ENCODE measurements at places on chromosomes 3 and 15.

DNA sequence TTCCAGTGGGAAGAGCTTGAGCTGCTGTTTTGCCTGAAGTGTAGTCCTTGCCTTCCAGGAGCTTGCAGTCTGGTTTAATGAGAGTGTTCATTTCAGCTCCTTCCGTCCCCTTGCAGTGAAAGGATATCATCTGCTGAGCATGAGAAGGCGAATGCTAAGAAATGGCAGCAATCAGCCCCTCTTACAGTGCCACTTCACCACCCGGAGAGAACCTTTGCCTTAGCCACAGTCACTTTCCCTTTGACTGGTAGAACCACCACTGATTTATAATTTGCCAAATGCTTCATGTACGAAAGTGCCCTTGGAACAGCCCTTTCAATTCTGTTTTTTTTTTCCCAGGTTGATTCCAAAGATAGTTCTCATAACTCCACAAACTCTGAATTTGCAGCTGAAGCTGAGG lies 11.5 kb downstream of the TATDN2 start:
- DNase-seq, result no peak

- DNase-seq, result peak; percentile 21
Observed at GRCh38 chr3:36864180-36865053, 80.4 kb downstream of the TRANK1 start.

DNA sequence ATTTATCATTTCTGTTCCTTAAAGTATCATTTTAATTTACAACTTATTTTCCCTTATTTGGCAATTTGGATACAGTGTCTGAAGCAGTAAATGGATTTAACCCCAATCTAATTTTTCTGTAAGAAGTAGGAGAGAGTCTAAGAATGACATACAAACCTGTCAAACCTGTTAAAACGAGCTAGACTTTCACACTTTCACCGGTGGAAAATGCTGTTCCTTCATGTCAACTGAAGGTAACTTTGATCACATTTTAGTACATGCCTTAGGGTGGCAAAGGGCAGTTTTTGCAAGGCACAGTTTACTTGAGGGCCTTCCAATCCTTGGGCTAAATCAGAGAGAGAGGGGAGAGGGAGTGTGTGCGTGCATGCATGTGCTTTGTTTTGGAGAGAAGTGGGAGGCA lies 221.4 kb downstream of the THSD4 start:
- no peak for DNase-seq

- DNase-seq, result no peak
Observed at GRCh38 chr15:77384589-77385359, 35.1 kb downstream of the PEAK1 start.

DNA sequence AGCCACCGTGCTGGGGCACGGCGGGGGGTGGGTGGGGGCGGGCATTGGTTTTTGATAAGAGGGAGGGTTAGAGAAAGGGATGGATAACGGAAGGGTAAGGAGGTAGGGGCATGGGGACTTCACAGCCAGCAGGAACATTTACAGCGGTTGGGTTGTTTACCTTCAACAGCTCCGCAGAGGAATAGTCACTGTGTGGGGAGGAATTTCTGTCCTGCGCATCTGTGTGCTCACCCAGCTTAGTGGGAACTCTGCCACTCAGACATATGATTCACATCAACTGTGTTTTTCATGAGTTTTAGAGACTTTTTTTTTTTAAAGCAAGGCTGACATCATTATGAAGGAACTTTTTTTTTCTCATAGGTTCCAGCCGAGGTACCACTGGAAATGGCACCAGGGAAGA lies 19.6 kb downstream of the CHRD start:
- DNase-seq, result no peak

DNA sequence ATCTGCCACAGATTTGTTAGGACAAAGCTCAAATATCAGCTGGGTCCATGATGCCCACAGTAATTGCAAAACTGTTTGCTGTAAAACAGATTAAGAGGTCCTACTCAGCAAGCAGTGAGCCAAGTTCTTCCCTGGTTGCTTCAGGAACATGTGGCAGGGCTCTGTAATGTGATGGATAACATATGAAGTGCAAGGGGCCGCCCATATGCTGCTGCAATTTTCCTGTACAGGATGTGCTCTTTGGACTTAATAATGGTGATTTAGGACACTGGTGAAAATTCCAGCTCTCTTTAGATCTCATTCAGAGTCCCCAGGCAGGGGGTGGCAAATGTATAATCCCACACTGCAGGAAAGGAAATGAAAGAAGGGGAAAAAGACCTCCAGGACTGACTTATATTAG lies 289.4 kb downstream of the LSAMP start:
- DNase-seq, result no peak

GRCh38 chr15:51170882-51171633 lies 76.4 kb upstream of the TNFAIP8L3 start:
- DNase-seq, result no peak

DNA sequence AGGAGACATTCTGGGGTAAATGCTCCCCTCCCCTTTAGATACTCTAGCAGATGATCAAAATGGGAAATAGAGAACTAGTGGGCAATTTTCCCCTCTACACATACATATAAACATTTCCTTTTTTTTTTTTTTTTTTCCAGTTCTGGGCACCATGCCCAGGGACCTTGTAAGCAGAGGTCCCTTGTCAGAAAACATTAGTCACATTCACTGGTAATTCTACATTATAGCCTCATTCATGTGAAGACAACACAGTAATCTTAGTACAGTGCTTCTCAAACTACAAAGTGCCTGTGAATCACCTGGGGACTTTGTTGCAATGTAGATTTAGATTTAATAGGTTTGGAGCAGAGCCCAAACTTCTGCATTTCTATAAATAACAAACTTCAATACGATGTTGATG lies 60.1 kb upstream of the ACTC1 start:
- peak; percentile 24 for DNase-seq

DNA sequence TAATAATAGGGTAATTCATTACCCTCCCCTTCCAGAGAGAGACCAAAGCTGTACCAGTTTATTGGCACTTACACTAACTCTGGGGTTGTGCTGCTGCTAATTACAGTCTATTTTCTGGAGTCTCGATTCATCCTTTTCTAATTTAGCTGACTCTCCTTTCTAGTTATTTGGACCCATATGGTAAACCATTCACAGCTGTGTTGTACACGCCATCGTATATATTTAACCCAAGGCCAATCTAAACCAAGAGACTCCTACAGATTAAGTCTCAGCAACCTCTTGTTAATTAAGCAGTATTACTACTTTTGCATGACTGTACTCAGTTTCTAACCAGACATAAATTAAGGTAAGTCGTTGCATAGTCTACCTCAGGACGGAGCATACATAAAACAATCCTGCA lies 22.5 kb downstream of the ANXA2 start:
- no peak for DNase-seq

- DNase-seq, result no peak
Observed at GRCh38 chr15:50355980-50356379, 982 bp upstream of the GABPB1 start.

DNA sequence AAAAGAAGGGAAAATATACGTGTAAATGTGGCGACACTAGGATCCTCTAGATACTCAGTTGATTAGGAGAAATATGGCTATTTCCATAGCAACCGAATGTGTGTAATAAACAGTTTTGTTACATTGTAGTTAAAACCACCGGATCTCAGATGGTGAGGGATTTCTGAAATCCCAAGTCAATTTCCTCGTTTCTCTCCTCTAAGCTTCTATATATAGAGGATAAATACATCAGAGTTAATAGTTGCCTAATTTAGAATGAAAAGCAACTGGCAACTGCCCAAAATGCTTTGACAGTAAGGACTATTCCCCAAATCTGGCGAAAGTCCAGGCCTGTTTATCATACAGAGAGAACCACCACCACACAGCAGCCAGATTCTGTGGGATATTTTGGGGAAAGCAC lies 112.6 kb downstream of the GABRB3 start:
- no peak for DNase-seq

GRCh38 chr3:55332176-55332575 lies 154.9 kb downstream of the WNT5A start:
- no peak for DNase-seq

GRCh38 chr15:31732726-31733125 lies 297.6 kb upstream of the CHRNA7 start:
- DNase-seq, result no peak

DNA sequence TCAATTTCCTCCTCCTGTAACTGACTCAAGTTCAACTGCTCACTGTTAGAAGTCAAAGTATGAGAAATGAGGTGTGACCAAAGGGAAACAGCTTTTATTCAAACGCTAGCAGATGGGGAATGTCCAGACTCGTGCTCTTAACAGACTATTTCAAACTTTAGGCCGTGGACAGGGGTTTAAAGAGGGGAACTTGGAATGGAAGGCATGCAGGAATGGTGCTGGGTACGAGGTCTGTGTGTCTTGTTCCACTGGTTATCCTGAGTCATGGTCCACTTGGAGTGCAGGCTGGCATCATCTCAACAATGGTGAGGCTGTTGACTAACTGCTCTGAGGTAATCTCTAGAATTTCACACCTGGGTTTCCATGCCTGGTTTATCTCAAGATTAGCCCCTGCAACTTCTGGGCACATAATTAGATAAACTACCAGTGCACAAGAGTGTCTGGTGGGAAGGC lies 22.9 kb upstream of the DNAAF4 start:
- no peak for DNase-seq

DNA sequence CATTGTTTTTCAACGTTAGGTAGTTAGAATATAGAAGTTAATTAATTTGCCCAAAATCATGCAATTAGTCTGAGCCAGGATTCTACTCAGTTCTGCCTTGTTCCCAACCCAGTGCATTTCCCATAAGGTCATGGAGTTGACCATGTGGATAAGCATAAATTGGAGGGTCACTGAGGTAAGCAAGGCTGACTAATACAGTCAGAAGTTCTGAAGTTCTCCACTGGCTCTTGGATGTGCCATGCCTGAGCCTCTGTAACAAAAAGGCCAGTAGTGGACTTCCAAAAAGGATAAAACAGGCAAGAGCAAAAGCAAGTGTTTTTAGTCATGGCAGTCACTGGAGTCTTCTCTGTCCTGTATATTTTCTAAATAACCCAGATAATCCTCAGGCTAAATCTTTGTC lies 124.4 kb upstream of the PHLDB2 start:
- DNase-seq, result no peak

GRCh38 chr15:44554934-44555723 lies 18.2 kb downstream of the EIF3J start:
- DNase-seq, result no peak

DNA sequence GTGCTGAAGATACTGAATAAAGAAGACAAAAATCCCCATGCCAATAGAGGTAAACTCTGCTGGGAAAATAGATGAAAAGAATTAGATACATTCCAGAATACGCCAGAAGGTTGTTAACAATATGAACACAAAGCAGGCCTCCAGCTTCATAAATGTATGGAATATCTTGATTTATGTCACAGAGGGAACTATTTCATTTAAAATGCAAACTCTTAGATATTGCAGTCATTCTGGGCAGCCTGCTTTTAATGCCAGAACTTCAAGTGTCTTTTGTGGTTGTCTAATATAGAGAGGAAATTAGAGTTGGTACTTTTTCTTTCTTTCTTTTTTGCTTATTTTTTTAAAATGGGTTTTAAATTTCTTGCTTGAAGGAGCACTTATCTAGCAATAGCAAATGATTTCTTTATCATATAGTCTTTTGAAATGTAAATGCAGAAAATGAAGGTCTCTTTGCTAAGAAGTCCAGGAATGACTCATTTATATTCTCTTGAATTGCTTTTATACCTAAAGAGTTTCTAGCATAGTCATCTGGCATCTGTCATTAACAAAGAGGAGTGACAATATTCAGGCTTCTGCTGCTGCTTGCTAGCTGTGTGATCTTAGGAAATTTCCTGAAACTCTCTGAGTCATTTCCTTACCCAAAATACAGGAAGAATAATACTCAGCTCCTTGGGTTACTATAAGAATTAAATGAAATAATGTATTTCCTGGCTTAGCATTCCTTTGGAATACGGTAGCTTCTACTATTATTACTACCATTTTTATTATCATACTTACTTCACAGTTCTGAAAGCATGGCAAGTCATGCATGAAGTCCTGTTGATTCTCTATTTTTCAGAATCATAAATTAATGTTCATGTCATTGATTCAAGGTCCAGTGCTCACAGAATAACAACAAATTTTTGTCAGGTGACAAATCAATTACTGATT lies 527.6 kb downstream of the DIPK2A start:
- no peak for DNase-seq

DNA sequence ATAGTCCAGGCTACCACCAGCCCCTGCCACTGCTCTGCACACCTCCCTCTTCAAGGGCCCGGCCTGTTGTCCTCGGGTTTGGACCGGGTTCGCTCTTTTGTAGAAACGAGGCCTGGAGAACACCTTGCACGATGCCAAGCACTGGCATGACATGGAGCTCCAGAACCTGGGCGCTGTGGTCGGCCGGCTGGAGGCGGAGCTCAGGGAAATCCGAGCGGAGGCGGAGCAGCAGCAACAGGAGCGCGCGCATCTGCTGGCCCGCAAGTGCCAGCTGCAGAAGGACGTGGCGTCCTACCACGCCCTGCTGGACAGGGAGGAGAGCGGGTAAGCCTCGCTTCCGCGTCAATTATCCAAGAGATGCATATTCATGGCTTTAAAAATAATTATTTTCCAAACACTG lies 72.4 kb downstream of the BFSP2 start:
- DNase-seq, result no peak

- DNase-seq, result peak; percentile 59
Observed at GRCh38 chr3:163490119-163490518, 1588.2 kb downstream of the SI start.

DNA sequence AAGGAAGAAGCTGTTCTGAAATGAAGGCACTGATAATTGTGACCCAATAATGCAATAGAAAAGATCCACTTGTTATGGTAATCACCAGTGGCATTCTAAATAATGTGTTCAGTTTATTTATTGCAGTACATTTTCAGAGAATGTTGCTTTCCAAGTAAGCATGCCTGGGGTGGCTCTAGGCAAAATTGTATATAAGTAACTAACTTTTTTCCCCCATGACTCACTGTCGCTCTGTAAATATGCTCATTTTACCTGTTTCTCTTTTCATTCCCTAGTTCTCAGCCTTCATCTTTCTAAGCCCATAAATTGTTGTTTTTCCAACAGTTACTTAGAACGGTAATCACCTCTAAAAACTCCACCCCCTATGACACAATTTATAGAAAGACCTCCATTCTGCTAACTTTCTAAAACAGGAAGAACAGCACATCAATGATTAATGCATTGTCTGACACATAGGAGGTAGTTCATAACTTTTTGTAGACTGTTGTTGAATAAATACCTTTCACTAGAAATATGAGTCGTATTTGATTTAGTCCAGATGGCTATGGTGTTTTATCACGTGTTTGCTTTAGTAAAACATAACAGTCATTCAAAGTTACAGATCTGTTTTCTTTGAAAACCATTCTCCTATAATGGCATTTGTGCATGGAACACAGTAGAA lies 143.1 kb downstream of the LSAMP start:
- DNase-seq, result no peak

DNA sequence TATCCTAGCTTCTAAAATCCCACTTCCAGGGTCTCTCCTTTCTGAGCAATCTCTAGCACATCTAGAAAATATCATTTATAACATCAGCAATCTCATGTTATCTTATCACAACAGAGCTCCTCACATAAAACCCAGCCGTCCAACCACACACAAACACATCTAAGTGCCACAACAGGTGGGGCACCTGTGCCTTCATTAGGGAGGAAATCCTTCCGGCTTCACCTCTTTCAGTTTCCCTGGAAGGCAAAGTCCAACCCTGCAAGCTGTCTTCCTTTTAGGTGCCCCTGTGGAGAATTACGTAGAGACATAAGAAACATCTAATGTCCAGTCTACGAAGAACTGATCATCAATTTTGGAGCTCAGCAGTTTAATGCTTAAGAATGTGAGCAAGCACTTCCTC lies 1.6 kb downstream of the ZDHHC3 start:
- no peak for DNase-seq

- DNase-seq, result no peak
Observed at GRCh38 chr3:60827666-60828065, 423.6 kb downstream of the FHIT start.
